ENCODE measurements at places on chromosomes 12 and 14.

DNA sequence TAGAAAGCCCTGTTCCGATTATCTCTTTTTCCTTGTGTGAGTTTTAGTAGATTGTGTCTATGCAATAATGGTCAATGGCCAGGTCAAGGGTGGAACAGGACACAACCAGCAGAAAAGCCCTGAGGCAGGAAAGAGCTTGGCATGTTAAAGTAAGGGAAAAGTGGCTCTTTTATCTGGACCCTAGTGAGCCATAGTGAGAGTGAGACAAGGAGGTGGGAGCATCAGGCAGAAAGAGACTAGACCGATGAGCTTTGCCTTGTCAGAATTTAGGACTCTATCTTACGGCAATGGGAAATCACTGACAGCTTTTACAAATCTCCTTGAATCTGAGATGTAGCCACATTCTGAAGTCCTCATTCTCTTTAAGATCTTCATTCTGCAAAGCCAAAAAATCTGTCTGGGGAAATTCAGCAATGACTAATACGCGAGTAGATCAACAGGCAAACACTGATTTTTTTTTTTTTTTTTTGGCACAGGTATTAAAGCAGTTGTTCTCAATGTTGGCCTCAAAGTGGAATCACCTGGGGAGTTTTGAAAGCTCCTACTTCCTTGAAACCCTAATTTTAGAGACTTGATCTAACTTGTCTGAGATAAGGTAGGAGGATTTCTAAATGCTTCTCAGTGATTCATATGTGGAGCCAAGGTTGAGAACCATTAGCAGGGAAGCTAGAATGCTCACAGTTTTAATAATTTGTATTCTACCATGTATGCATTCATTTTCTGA is 33.9 kb downstream of the TMEM19 start:
- no peak for DNase-seq

- DNase-seq: no peak
These were observed 10.7 kb upstream of the KRT80 start for GRCh38 chr12:52202361-52203078.

- no peak for DNase-seq
These were observed 3.8 kb upstream of the PLEKHG6 start for GRCh38 chr12:6306599-6307220.

DNA sequence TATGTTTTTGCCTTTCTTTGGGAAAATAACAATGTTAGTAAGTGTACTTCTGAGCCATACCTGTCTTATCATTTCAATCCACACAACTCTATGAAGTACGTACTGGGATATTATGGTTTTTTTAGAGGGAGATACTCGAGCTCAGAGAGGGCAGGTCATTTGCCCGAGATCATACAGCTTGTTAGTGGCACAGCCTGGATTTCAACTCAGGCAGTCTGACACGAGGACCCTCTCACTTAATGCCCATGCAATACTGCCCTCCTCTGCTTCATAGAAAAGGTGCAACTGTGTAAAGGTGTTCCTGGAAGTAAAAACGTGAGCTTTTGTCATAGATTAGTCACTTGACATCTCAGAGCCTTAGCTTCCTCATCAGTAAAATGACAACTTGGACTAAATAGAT is 128.0 kb downstream of the NDUFA12 start:
- no peak for DNase-seq

- no peak for DNase-seq
These were observed 57.7 kb downstream of the MAX start for GRCh38 chr14:65044596-65044959.

GRCh38 chr12:58443273-58443980 is 476.9 kb downstream of the LRIG3 start:
- DNase-seq: no peak

- no peak for DNase-seq
These were observed 17.8 kb downstream of the SLC8B1 start for GRCh38 chr12:113317122-113317521.

GRCh38 chr12:67415473-67415872 is 146.3 kb downstream of the CAND1 start:
- no peak for DNase-seq

DNA sequence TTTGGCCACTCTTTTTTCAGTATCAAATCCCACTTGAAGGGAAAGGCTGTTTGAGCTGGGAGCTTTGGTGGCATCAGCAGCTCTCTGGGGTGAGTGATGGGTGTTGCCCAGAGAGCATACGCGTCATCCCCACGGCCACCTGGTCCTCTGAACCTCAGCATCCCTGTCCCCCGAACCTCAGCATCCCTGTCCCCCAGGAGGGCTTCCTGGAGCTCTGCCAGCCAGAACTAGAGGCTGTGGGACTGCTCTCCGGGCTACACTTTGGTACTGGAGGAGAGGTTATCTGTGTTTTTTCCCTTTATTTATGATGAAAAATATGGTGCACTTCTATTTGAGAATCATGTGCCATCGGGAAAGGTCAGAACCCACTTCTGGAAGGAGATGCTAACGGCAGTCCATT is 131.5 kb upstream of the RTL1 start:
- no peak for DNase-seq

DNA sequence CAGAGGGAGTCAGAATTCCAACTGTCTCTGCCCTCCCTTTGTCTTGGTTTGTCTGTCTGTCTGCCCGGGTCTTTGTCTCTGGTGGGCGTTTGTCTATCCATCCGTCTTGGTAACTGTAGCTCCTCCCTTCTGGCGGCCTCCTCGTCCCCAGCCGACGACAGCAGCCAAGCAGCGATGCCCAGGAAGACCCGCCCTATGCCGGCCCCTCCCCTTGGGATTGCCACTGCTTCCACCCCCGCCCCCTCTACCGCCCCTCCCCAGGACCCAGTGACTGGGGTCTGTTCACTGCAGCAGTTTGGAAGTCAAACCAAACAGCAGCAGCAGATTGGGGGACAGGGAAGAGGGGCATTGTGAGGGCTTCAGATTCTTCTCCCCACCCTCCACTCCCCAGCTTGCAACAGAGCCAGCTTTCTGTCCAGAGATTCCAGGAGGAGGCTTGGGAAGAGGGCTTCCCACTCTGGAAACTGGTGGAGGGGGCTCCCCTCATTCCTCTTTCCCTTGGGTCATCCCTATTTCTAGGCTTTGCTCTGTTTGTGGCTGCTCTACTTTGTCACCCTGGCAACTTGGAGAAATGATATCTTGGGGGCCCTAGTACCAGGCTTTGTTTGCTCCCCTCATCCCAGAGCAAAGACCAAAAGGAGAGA is 2.4 kb upstream of the RARG start:
- no peak for DNase-seq

DNA sequence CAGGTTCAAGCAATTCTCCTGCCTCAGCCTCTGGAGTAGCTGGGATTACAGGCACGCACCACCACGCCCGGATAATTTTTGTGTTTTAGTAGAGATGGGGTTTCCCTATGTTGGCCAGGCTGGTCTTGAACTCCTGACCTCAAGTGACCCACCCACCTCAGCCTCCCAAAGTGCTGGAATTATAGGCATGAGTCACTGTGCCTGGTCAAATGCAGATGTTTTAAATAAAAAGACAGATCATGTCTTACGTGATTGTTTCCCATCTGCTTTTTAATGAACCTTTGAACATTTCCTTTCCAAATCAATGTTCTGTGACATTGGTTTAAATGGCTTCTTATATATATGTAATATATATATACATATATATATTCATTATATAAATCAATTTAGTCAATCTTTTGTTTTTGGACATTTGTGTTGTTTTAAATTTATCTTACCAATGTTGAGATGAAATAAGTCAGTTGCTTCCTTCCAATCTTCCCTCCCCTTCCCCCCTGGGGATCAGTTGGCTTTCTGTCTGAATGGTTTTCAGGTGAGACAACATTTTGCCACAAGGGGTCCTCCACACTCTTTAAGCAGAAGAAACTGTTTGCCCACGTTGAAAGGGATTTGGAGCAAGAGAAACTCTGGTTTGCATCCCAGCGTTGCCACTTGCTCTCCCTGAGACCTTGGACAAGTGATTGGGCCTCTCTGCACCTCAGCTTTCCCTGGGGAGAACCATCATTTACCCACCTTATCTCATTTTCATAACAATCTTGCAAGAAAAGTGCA is 47.6 kb upstream of the RBM19 start:
- no peak for DNase-seq

GRCh38 chr12:65195387-65196055 is 26.1 kb downstream of the LEMD3 start:
- no peak for DNase-seq

- no peak for DNase-seq
These were observed 266.3 kb downstream of the AACS start for GRCh38 chr12:125331342-125332052.

GRCh38 chr14:32933629-32934072 is 5.0 kb upstream of the NPAS3 start:
- DNase-seq: no peak

DNA sequence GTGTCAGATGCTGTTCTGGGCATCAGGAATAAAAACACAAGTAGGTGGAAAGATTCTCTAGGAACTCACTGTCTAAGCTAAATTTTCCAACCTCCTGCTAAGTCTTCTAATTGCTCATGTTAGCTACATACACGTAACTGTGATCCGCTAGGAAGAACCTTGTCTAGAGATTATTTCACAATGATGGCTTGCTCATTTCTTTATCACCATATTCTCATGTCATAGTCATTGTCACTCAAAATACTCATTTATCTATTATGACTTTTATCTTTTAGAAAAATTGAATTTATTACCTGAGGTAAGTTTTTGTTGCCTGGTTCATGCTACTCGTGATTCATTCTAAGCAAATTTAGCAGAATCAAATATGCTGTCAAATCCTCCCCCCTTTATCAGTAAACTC is 1402.4 kb upstream of the FLRT2 start:
- DNase-seq: no peak

DNA sequence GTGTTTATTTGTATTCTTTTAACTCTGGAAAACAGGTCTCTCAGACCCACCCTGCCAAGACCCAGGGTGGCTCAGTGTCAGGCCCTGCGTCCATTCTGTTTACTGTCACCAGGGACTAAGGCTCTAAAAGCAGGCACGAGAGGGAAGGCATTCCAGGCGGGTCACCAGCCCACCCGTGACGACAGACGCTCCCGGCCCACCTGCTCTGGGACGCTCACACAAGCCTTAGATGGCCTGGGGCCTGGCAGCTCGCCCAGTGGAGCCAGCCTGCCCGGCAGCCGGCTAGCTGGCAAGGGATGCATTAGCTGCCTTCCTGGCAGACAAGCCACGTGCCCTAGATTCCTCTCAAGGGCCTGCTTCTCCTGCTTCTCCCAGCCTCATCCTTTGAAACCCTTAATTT is 9.2 kb upstream of the NUAK1 start:
- DNase-seq: no peak

- DNase-seq: peak; percentile 21
These were observed at the start of gene PITPNM2 for GRCh38 chr12:123150744-123151456. PITPNM2 (minus strand) TSS chr12:123151090; CDS start chr12:123034590, 116,500 bp downstream.

DNA sequence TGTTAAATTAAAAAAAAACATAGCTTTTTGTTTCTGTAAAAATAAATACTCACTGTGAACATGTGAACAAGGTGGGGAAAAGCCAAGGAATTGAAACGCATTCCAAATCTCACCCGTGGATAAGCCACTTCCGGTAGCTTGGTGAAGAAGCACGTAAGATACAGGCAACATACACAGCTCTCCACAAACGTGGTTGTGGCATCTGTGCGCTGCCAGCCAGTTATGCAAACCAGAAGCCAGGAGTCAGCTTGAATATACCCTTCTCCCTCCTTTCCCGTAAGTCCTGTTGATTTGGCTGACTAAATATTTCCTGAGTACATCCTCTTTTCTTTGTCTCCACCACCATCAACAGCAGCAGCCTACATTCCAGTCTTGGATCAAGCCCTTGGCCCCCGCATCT is 486.2 kb downstream of the VRK1 start:
- no peak for DNase-seq

DNA sequence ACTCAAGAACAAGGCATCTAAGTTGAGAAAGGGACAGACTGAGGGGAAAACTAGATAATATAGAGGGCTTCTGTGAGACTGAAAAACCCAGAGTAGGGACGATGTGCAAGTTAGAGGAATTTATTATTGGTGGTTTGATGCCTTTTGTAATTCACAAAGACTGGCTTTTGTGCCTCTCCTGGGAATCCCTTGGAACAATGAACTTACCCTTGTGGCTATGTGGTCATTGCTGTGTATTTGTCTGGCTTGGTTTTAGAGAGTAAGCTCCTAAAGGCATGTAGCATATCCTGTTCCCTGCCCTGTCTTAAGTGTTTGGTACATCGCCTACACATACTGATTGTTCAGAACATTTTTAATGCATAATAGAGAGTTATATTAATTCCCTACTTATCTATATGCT is 26.6 kb downstream of the DCN start:
- no peak for DNase-seq

DNA sequence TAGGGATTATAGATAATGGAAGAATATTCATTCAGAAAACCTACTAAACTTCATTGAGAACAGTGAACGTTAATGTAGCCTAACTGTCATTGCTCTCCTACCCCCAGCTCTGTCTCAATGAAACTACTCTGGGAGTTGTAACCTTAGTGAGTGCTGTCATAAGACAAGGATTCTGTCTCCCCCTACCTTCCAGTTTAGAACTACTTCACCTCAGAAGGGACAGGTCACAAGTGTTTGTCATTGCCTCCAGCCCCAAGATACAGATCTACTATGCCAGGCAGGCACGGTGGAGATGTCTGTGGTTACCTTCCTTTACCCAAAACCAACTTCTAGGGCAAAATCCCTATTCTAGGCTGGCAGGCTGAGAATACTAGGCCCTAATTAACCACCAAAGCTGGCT is 833.1 kb upstream of the SEL1L start:
- DNase-seq: no peak

GRCh38 chr12:66688846-66689439 is 10.1 kb upstream of the GRIP1 start:
- DNase-seq: no peak

DNA sequence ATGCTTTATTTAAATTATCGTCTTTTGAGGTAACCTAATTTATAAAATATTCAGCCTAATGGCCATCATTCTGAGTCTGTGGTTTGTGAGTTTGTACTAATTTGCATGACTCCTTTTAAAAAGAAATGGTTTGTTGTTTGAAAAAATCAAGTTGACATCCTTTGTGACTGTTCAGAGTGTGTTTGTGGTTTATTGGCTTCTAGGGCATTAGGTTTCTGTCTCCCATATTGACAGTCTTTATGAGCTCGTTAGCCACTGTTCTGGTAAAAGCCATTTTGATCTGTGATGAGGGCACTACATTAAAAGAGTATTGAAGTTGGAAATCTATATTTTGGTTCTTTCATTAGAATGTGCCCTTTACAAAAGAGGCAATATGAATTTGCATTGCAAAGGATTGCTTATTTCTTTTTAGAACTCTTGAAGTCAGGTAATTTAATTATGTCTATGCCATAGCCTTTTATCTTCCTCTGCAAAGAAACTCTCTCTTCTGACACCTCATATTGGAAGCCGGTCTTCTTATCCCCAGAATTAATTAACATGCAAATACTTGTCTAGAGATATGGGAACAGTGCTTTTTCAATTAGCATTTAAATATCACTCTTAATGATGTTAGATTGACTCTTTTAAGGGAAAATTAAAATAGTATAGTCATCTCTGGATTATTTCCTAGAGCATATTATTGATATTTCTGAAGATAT is 95.0 kb downstream of the CRADD start:
- no peak for DNase-seq
